Stimulated activated CD4-positive, alpha-beta T cell treated with anti-CD3 and anti-CD28 coated beads, TNF-alpha, amount 100 ng/mL, for 1 hour (primary cell): ENCODE measurements at places on chromosomes 5 and 9.

GRCh38 chr5:5293029-5293428, 129.4 kb upstream of the ICE1 start:
- DNase-seq = no peak

DNA sequence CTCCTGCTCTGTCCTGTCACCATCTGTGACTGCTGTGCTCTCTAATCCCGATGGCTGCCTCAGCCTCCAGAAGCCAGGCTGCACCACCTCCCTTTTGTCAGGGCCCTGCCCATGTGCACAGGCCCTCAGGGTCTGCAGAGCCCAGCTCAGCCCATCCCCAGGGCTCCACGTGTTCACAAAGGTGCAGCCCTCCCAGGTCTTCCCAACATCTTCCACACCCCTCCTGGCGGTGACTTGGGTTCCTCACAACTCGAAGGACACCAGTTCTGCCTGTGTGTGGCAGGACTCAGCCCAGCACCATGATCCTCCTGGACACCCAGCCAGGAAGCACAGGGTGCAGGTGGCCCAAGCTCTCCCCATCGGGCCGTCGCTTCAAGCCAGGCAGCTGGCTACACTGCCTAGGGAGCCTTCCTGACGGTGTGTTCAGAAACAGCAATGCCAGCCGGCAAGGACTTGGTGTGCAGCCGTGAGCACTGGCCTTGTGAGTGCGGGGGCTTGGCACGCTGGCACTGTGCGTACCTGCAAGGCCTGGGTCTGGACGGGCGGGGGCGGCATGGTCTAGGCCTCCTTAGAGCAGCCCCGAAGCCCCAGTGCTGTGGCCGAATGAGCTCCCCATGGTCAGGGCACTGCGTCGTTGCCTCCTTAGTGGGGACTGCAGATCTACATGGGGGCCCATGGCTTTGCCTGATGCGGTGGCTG, 96.1 kb downstream of the MRPL36 start:
- no peak for DNase-seq

- no peak for DNase-seq
These were observed 123.5 kb downstream of the SCAMP1 start for GRCh38 chr5:78483809-78484521.

- DNase-seq = no peak
These were observed 58.3 kb upstream of the SEMA6A start for GRCh38 chr5:116632890-116633289.

DNA sequence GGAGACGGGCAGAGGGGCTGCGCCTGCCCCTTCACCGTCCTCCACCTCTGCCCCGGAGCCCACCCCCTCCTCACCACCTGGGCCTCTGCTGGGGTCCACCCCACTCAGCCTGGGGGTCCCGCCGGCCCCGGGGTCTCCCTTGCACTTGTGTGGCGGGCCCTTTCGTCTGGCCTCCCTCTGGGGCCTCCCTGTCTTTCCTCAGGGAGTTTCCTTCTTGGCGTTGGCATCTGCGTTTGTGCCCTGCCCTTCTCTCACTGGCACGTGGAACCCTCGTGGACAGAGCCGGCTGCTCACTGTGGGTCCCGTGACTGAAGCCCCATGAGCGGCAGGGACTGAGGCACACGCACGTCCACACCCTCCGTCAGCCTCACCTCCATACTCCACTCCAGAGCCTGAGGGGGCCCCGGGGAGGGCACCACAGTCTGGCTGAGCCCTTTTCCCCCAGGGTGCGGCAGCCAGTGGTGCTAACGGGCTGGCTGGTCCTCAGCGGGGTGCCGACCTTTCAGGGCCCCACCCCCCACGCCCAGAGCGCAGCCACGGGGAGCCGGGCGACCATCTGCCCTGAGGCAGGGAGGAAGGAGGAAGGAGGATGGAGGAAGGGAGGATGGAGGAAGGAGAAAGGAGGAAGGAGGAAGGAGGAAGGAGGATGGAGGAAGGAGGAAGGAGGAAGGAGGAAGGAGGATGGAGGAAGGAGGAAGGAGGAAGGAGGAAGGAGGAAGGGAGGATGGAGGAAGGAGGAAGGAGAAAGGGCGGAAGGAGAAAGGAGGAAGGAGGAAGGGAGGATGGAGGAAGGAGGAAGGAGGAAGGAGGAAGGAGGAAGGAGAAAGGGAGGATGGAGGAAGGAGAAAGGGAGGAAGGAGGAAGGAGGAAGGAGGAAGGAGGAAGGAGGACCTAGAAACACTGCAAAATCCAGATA, 53.0 kb upstream of the NRARP start:
- DNase-seq = no peak

DNA sequence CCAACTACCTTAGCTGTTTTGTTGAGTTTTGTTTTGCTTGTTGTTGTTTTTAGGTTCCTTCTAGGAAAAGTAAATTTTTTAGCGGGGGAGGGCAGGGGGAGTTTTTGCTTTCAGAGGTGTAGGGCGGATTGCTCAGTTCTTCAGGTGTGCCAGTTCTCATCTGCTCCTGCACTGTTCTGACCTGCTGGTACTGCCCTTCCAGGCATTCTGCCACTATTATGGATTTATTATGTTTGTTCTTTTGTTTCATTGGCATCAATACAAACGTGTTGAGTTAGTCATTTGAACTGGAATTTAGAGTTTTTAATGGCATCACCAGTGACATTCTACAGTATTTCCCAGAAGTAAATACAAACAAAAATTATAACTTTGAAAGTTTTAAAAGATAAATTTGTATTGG, 26.0 kb downstream of the ERCC6L2 start:
- DNase-seq = no peak

- no peak for DNase-seq
These were observed 67.9 kb upstream of the TARS1 start for GRCh38 chr5:33372721-33373472.

DNA sequence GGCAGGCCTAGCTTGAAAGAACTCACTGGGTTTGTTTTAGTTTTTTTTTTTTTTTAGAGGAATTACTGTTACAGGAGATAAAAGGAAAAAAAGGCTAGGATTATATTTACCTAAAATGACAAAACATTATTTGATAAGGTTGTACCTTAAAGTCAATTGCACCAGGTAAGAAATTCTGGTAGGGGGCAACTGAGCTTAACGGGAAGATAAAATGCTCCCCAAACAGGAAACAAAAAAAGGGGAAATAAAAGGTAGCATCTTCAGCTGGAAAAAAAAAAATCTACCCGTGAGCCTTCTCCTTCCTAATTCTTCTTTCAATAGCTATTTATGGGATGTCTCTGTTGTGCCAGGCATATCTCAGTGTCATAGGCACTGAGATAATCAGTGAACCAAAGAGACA, 164.5 kb downstream of the PIK3R1 start:
- no peak for DNase-seq
